Activated CD4-positive, alpha-beta memory T cell treated with anti-CD3 and anti-CD28 coated beads for 36 hours (primary cell): ENCODE measurements at places on chromosomes 11 and 22. TPM values are rescaled to one million over a fixed set of nuclear protein-coding genes. Genes with fewer than 3 reads are reported as not detected.

- no peak for DNase-seq
Measured at GRCh38 chr11:91813263-91813662, 411.4 kb upstream of the FAT3 start.

Gene TTC38
- 8.7 TPM for total RNA-seq

Gene SVIP
- 64.3 TPM for total RNA-seq

Gene PAMR1
- not detected for total RNA-seq

Gene MUC6
- total RNA-seq, result not detected

Gene TENM4
- not detected for total RNA-seq

- DNase-seq, result no peak
Measured at GRCh38 chr11:59794417-59794816, 16.2 kb downstream of the MRPL16 start.

DNA sequence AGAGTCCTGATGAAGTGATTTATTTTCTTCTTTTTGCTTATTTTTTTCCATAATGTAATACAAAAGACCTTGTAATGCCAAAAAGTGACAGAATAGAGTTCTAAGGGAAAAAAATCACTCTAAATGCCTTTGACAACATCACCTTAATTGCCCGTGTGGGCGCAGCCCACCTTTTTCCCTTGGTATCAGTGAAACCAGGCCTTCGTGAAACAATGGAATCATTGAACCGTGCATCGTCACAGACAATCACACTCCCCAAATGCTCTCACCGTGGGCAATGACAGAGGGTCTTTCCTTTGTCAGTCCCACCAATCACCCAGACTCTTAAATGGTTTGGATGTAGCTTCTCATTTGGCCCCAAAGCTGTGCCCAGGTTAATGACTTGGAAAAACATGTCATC is 9.6 kb upstream of the SLC6A5 start:
- DNase-seq, result no peak

GRCh38 chr11:32171445-32171844 is 80.6 kb downstream of the RCN1 start:
- no peak for DNase-seq

- DNase-seq, result no peak
Measured at GRCh38 chr11:132943357-132943705, 589.0 kb downstream of the OPCML start.

- no peak for DNase-seq
Measured at GRCh38 chr11:66473608-66474515, 6.4 kb upstream of the DPP3 start.

- no peak for DNase-seq
Measured at GRCh38 chr11:107547961-107548360, 17.6 kb downstream of the ALKBH8 start.

Gene OR5M8
- total RNA-seq, result not detected

Gene MIAT
- 58.7 TPM for total RNA-seq

DNA sequence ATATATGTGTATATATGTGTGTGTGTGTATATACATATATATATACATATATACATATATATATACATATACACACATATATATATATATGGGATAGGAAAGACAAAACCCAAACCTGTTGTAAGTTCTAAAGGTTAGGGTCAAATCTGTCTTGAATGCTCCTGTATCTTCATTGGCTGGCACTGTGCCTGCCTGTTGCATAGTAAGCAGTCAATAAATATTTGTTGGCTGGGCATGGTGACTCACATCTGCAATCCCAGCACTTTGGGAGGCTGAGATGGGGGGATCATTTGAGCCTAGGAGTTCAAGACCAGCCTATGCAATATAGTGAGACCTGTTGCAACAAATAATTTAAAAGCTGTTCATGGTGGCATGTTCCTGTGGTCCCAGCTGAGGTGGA is 205.4 kb downstream of the DBX1 start:
- DNase-seq, result no peak

Gene APOA4
- not detected for total RNA-seq

GRCh38 chr11:122085264-122085663 is 30.8 kb downstream of the BLID start:
- DNase-seq, result no peak

DNA sequence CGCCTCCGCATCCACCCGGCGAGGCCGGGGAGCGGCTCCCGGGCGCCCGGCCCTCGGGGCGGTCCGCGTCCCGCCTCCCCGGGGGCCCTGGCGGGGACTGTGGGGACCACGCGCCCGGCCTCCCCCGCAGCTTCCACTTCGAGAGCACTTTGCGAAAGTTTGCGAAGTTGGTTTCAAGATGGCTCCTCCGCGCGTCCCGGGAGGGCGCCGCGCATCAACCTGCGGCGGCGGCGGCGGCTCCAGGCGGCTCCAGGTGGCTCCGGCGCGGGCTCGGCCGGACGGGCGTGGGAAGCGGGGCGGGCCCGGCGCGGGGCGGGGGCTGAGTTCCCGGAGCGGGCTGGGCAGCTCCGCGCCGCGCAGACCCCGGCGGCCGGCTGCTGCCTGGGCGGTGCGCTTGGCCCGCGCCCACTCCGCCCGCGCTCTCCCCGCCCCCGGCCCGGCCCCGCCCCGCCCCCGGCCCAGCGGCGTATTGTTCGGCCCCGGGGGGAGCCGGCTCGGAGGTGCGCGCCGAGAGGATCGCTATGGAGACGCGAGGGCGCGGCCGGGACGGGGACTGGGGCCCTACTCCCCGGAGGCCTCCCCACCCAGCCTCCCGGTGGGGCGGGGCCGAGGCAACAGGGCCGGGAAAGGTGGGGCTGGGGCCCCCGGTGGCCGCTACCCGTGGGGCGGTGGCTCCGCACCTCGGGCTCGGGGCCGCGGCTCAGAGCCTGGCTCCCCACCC is at the start of gene CELSR1:
TSS of gene CELSR1 (minus strand) at position 396 of the 721 bp plus-strand sequence. CDS start 450 bp downstream, outside the sequence.
- DNase-seq, result peak; percentile 24

- DNase-seq, result no peak
Measured at GRCh38 chr11:113199866-113200265, 114.5 kb upstream of the TTC12 start.

Gene TCN1
- not detected for total RNA-seq
